HEK293T (cell line): ENCODE measurements at places on chromosomes 4 and X.

- no peak for DNase-seq
Observed at GRCh38 chr4:162891788-162892707, 274.6 kb downstream of the NAF1 start.

GRCh38 chr4:84750260-84750959 lies 167.5 kb downstream of the CDS1 start:
- peak; percentile 56 for DNase-seq

DNA sequence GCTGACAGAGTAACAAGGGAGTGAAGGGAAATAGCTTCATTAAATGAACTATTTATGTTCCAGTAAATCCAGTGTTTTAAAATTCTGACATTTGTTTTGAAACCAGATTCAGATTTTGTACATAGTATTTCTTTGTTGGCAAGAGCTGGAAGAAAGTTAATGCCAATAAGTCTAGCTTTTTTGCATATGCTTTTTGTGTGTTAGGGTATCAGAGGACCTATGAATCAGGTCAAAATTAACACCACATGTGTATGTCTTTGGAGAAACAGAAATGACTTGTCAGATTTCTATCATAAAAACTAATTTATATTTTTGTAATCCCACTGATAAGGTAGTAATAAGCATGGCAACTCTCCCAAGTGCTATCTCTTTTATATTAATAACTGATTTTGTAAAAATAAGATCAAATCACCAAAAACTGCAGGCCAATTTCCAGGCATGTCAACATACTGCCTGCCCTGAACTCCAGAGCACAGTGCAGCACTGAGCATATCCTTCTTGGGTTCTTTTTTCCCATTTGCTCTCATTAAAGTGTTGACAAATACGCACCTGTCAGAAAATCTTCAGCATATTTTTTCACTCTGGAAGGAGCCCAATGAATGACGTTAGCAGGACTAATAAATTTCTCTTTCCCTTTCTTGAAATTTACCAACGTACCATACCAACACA lies 65.5 kb downstream of the SH3RF1 start:
- DNase-seq = no peak

DNA sequence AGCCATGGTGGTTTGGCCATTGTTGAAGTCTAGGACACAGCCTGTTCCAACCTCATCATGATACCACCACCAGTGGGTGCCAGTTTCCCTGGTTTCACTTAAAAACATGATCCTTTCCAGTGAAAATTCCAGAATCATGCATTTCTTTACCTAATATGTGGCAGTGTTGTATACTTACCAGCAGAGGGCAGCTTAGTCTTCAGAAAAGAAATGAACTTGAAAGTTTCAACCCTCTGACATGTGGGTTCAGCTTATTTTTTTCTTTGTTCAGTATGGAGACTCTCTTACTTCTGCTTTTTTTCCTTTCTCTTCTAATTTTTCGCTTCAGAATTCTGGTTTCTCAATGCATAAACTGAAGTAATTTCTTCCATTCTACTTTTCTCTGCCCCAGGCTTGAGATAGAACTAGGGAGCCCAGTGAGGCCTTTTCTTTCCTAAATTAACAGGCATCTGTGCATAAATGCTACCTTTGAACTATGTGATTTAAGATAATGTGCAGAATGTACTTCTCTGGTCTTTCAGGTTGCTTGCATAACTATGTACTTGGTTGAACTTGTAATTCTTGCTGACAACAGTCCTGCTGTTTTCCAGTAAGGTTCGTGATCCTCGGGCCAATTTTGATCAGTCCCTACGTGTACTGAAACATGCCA lies 10.7 kb downstream of the LIAS start:
- DNase-seq = peak; percentile 26

DNA sequence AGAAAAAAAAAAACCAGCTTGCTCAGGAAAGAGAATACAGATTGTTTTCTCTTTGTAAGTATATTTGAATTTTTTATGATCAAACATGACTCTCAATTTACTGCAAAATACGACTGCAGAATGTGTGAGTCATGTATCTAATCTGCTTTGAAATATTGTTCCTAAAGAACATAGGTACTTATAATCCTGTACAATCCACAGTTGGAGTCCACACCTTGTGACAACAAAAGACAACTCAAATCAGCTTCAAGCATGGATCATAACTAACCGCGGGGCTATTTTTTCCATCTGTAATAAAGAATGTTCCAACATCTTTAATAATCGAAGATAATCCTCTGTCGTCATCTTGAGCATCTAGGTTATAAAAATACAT lies 77.8 kb upstream of the STIM2 start:
- DNase-seq = no peak
